CD4-positive, alpha-beta T cell treated with Interleukin-15 for 4 hours (primary cell): ENCODE measurements at places on chromosomes 13 and 19.

DNA sequence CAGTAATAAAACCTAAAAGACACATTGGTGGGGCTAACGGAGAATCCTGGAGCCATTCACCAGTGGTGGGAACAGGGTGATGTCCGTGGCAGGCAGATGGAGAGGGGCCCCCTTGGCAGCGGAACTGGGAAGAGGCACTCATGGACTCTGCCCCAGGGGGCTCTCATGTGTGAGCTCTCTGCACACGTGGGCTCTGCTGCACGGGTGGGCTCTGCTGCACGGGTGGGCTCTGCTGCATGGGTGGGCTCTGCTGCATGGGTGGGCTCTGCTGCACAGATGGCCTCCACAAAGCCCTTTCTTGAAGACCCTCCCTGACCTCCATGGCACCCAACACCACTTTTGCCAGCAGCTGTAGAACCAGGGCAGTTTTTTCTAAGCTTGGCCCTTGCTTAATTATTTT, 52.3 kb downstream of the PARP4 start:
- no peak for DNase-seq

DNA sequence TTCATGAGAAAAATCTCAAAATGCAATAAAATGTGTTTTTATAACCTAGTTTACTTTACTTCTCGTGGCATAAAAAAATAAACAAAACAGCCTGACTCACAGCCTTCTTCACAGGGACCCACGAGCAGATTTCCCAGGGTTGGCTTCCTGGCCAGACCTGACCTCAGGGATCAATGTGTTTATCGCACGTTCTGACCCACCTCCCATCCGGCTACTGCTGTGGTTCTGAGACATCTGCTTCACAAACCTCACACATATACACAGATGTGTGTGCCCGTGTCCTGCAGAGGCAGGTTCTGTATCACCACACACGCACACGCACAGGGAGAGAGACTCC, 118.3 kb downstream of the COL4A2 start:
- no peak for DNase-seq

DNA sequence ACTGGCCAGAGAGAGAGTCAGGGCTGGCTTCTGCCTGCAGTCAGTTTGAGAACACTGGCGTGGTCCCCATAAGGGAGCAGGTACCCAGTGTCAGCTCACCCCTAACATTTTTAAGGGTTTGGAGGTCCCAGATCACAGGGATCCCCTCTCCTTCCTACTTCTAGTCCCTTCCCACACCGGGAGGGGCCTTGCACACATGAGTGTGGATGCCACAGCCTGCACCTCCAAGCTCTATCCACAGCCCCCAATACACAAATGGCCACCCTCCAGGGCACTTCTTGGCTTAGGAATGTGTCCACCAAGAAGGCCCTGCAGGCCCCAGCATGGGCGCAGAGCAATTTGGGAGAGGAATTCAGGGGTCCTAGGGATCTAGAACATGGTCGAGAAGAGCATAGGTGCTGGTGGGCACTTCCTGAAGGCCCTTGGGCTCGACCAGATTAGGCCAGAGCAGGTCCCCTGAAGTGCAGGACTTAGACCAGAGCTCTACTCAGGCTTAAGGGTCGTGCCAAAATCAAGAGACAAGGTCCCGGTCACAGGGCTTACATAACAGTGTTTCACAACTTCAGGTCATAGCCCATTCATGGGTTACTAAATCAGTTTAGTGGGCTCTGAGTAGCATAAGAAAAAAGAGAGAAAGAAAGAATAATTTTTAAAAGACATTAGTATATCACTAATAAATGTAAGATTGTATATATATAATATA, 16.0 kb downstream of the FXYD5 start:
- DNase-seq = no peak

- no peak for DNase-seq
Measured at GRCh38 chr19:11693505-11694499, 44.9 kb downstream of the ZNF823 start.

DNA sequence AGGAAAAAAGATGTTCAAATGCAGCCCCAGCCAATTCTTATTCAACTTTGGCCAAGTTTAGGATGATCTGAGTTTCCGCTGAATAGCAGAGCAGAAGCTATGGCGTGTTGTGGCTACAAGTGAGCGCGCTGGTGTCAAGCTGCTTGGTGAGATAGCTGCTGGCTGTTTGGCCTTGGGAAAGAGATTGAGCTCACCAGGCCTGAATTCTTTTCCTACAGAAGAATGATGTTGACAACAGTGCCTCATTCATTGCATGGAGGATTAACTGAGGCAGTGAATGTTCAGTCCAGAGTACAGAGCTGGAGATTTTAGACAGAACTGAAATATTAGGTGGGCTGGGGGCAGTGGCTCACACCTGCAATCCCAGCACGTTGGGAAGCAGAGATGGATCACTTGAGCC, 31.5 kb upstream of the MAP3K10 start:
- DNase-seq = no peak

- DNase-seq = no peak
Measured at GRCh38 chr19:13975870-13976269, 23.6 kb downstream of the DCAF15 start.

DNA sequence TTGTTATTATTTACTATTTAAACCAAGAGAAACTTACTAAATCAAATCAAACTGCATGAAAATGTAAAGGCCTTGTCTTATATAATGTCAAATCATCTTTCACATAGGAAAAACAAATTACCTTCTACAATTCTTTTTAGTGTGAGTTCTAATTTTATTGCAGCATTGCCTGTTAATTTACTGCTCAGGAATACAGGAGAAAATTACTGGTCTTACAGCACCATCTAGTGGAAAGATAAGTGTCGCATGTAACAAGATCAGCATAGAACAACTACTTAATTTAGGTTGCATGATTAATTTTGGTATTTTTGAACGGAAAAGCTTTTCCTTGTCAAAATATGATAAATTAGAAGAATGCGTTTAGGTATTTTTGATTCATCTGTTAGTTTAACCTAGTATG, 502.7 kb downstream of the UQCRFS1 start:
- peak; percentile 32 for DNase-seq

- DNase-seq = no peak
Measured at GRCh38 chr13:35475960-35476943, at the start of gene MAB21L1. TSS of gene MAB21L1 (minus strand) at chr13:35476689. CDS start at chr13:35476138, 551 bp downstream.

- DNase-seq = no peak
Measured at GRCh38 chr19:7545904-7546303, 10.4 kb downstream of the PNPLA6 start.

GRCh38 chr13:110434629-110435028, 126.9 kb downstream of the RAB20 start:
- DNase-seq = no peak

DNA sequence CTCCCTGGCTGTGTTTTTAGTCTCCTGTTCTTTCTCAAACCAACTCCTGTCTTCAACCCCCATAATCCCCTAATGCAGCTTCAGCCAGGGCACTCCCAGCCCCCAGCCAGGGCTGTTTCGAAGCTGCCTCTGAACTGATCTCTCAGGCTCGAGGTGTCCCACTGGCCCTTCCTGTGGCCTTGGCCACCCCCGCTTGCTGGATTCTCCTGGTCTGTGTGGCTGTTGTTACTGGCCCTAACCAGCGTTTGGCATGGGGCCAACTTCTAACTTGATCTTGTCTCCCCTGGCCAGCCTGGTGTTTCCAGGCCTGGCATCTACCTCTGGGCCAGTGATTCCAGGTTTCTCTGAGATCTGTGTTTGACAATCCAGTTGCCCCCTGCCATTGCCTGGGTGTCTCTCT, 11.0 kb downstream of the XAB2 start:
- no peak for DNase-seq

DNA sequence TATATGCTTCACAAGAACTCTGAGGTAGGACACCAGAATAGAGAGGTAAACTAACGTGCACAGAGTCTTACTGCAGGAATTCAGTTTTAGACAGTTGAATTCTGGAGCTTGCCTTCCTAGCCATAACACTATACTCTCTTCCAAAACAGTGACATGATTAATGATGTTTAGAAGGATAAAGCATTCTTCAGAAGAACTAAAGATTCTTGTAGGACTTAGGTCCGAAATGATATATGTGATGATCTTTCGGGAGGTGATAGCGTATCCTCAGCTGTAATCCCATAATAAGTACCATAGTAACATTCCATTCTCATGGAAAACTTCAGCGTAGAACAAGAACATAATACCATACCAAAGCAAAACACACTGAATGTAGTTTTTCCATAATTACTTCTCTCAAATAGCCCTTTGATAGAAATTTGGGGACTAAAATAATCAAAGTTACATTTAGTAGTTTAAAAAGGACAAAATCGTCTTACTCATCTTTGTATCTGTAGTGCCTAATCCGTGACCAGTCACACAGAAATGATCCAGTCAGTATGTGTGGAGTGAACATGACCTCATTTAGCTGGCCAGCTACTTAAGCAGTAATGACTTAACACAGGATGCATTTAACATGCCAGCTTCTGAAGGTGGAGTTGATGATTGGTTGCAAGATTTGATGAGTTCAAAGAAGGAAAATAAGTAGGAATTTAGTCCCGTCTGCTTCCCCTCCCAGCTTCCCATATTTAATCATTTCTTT, 38.4 kb downstream of the PIBF1 start:
- DNase-seq = no peak

GRCh38 chr13:100825557-100825956, 151.0 kb upstream of the TMTC4 start:
- no peak for DNase-seq

DNA sequence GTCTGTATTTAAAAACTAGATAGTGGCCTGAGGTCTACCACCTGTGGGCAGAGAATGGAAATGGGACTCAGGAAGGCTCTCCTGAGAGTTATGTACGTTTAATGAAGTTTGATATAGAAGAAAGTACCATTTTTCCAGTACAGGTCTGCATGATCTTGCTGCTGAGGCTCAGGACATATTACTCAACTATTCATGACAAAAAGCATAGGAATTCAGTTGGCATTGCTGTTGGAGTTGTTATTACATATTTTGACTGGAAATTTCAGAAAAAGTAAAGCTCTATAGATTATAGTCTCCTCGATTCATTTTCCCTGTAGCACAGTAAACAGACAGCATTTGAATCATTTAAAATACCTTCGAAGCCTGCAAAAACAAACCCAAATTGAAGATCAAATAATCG, 469.8 kb downstream of the DCT start:
- no peak for DNase-seq

- DNase-seq = no peak
Measured at GRCh38 chr13:66532845-66533244, 697.3 kb downstream of the PCDH9 start.

DNA sequence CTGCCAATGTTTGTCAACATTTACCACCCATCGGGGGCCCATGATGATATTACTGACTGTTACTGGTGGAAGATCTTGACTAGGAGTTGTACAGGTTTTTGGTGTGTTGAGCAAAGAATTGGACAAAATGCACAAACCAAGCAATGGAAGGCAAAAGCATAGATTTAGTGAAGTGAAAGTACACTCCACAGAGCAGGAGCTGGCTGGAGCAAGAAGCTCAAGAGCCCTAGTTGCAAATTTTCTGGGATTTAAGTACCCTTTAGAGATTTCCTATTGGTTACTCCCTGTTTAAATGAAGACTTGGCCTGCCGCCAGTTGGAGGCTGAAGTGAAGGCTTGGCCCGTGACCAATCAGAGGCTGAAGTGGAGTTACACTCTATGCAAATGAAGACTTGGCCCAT, 128.6 kb upstream of the KL start:
- DNase-seq = no peak

DNA sequence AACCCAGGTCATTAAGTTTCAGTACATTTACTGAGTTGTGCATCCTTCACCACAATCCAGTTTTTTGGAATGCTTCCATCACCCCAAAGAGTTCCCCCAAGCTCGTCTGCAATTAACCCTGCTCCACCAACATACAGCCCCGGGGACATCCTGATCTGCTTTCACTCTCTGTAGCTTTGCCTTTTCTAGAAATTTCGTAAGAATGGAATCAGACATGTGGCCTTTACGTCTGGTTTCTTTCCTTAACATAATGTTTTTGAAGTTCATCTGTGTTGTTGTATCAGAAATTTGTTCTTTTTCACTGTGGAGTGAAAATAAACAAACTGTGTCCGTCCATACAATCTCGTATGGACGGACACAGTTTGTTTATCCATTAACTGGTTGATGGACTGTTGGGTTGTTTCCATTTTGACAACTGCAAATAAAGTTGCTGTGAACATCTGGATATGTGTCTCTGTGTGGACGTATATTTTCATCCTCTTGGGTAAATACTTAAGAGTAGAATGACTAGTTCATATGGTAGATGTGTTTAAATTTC, 2.9 kb downstream of the KLHL26 start:
- DNase-seq = no peak

DNA sequence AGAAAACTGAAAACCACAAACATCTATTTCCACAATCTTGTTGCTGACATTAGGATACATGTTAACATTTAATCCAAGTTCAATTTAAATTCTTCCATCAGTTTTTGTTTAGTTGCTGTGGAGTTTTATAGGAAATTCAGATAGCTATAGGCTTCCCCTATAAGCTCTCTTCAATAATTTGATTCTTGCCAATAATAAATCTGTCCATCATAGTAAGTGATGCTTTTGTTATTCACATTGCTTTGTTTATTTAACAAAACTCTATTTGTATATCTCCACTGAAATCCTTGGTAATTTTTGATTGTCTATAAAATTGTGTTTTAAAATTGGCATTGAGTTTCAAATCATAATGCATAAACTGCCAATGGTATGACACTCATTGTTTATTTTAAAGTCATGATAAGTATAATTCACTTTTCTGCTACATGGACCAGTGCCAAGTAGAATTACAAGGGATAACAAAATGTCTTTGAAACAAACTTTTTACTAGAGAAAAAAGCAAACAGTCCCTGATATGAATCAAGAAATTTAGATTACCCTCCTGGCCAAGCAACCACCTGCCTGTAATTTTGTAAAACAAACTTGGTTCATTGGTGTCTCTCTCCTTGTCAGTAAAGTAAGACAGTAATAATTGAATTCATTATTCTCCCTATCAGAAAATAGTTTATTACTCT, 577.3 kb upstream of the GPC6 start:
- no peak for DNase-seq

- DNase-seq = no peak
Measured at GRCh38 chr19:48740164-48740972, at the start of gene RASIP1. TSS of gene RASIP1 (minus strand) at chr19:48740610. CDS start at chr19:48740282, 328 bp downstream.

- DNase-seq = no peak
Measured at GRCh38 chr13:26509491-26509890, 48.0 kb upstream of the WASF3 start.

- DNase-seq = no peak
Measured at GRCh38 chr13:34816245-34816884, 125.7 kb upstream of the NBEA start.

GRCh38 chr13:53191091-53191490, 162.5 kb downstream of the OLFM4 start:
- DNase-seq = no peak

DNA sequence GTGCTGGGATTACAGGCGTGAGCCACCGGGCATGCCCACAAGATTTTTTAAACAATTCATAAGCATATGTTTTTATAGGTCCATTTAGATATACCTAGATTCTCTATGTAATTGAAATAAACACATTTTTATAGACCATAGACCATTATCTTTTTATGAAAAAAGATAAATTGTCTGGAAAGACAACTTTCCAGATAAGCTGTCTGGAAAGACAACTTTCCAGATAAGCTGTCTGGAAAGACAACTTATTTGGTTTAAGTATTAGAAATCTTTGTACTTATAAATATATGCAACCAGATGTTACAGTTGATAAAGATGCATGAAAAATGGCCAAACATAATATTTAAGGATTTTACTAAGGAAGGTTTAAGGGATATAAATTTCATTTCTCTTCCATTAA, 538.5 kb downstream of the GPC6 start:
- no peak for DNase-seq

- DNase-seq = no peak
Measured at GRCh38 chr13:30664689-30665275, 47.1 kb downstream of the USPL1 start.
